ENCODE measurements at places on chromosomes 7 and 10.

DNA sequence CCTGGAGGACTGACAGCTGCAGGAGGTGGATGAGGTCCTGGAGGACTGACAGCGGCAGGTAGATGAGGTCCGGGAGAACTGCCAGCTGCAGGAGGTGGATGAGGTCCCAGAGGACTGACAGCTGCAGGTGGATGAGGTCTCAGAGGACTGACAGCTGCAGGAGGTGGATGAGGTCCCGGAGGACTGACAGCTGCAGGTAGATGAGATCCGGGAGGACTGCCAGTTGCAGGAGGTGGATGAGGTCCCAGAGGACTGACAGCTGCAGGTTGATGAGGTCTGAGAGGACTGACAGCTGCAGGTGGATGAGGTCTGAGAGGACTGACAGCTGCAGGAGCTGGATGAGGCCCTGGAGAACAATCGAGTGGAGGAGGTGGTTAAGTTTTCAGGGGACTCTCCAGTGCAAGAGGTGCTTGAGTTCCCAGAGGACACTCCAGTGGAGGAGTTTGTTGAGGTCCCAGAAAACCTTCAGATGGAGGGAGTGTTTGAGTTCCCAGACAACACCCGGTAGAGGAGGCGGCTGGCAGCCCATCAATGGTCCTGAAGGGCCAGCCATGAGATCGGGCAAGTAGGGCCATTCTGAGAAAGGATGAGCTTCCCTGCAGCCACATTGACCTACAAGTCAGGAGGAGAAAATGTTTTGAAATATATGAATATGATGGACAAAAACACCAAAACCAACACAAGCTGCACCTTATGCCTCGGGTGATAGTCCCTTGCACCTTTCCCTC is 4.7 kb upstream of the EIF5AL1 start:
- no peak for DNase-seq

DNA sequence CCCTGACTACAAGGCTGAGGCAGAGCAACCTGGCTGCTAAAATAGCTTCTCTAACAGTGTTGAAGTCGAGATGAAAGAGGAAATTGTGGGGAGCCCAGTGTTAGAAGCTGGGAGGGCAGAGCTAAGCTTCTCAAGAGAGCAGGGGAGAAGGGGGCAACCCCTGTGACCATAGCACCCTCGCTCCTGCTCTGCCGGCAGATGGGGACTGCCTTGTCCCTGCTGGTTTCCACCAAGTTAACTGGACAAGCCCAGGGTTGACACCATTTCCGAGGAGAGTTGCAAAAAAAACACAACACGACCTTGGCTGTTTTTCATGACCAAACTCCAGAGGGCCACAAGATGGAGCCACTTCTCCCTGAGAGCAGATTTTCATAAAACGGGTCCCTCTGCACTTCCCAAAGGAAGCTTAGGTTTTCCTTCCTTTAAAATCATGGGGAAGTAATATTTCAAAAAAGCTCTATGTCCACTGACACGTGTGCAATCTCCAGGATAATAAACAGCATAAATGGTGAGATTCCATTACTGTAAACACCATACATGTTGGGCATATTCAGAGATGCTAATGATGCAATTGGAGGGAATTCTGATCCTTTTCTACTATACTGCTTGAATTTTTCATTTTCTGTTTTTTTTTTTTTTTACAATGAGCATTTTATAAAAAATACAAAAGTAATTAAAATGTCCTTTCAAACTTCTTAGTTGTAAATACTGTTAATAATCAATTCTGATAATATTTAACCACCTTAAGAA is 140.4 kb downstream of the PIP4K2A start:
- DNase-seq, result no peak

- peak; percentile 58 for DNase-seq
These were observed 732 bp downstream of the FAS start for GRCh38 chr10:88991161-88991898.

DNA sequence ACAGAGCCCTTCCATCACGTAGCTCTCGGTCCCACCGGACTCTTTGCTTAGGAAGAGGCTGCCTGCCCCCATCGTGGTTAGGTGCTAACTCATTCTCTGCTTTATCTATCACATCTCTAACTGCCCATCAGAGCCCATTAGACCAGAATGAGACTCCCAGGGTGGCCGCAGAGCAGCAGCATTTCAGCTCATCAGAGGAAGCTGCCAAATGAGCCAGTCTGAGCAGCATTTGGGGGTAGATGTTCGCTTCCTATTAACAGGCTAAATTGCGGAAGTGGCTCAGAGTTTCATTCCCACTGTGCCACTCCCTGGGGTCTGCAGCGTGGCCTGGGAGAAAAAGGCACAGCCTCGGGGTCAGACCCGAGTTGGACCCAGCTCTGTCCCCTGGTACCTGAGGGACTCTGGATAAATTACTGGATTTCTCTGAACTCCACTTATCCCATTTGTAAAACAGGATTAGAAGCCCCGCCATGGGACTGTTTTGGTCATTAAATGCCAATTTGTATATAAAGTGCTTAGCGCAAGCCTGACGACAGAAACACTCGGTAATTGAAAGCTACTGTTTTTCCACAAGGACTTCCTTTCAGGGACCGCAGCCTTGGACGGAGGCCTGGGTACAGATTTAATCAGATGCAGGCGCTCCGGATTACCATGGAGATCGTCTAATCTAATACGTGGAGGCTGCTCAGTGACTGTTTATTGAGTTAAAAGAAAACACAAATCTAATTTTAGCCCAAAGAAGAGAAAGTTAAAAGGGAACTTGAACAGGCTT is 73.8 kb upstream of the PRLHR start:
- DNase-seq, result no peak

DNA sequence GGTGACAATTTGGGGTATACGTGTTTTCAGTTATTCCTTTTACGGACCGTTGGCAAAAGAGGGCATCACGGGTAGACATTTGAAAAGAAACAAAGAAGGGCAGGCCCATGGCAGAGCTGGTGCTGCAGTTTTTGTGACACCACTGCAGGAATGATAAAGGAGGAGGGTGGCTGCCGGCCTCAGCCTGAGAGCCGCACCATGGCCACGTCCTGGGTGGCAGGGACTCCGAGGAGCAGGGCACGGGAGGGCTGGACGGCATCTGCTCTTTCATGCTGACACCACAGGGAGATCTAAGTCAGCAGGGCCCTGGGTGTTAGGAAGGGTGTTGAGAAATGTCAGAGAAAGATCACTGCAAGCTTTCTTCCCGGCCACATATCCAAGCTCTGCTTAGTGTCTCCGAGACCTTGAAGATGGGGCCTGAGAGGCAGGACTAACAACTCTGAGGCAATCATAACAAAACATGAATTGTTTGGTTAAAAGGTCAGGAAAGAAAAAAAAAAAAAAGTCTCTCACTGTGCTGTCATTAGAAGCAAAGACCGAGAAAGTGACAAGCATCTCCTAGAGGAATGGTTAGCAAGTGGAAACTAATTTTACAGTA is 36.6 kb downstream of the INSYN2A start:
- DNase-seq, result no peak

DNA sequence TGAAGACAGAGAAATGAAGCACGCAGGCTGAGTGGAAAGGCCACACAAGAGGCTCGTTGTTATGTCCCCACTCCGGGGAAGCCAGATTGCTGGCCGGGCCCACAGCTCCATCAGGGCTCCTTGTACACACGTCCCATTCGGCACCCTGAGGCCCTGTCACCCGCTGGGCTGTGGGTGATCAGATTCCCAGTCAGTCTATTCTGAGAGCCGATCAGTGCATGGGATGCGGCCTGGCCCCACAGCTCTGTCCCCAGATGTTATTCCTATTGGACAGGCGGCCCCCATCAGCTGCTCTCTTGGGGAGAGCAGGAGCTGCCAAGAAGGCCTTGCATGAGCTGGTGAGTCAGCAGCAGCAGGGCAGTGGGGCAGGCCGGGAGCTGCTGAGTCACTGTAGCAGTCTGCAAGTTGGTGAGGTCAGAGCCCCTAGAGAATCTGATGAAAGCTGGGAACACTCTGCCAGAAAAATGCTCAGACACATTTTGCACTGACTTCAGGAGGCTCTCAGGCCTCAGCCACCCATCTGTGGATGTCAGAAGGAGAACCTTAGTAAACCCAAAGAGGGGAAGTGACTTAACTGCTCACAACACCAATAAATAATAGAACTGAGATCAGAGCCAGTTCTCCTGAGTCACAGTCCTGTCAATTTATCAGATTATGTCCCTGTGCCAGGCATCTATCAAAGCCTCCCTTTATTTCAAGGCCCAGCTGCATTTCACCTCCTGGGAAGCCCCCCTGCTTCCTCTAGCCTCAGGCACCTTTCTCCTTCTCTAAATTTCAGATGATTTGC is 9.4 kb upstream of the PSAP start:
- DNase-seq, result peak; percentile 73

- no peak for DNase-seq
These were observed 433.6 kb downstream of the ACTR3B start for GRCh38 chr7:153193144-153193595.

DNA sequence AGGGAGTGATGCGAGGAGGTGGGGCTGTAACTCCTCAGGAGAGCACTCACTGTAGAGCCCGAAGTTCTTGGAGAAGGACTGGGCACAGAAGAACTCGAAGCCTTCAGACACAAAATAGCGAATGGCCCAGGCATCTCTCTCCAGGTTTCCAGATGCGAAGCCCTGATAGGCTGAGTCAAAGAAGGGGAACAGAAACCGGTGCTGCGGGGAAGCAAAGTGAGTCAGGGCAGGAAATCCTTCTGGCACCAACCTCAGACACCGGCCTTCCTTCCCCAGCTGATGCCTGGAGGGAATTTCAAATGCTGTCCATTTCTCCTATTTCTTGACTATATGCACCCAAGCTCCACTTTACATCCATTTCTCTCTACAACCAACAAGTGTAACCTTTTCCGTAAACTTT is 26.8 kb downstream of the GOT1 start:
- no peak for DNase-seq

DNA sequence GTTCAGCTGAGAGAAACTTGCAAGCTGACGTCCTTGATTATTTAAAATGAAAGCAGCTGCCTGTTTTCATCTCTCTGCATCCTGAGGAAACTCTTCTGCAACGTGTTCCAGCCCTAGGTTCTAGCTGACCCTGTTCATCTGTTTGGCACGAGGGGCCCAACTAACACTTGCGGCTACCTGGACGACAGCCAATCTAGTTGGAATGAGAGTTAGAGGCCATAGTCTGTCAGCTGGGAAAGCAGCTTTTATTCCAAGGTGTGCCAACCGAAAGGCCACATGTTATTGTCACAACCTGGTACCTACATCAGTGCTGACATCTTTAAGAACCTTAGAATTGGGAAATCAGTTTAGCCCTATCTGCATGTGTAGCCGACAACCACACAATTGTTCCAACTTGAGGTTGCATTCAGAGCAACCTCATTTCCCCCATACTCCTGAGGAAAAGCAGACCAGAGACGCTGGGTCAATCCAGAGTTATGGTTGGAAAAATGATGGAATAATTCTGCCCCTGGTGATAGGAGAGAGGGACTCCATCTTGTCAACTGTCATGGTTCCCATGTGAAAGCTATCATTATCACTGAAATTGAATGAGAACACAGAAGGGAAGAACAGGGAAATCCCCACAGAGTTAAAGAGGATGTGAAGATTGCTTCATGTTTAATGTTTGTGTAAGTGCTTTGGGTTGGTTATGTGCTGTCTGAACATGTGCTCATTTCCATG is 121.6 kb downstream of the EGFR start:
- no peak for DNase-seq

DNA sequence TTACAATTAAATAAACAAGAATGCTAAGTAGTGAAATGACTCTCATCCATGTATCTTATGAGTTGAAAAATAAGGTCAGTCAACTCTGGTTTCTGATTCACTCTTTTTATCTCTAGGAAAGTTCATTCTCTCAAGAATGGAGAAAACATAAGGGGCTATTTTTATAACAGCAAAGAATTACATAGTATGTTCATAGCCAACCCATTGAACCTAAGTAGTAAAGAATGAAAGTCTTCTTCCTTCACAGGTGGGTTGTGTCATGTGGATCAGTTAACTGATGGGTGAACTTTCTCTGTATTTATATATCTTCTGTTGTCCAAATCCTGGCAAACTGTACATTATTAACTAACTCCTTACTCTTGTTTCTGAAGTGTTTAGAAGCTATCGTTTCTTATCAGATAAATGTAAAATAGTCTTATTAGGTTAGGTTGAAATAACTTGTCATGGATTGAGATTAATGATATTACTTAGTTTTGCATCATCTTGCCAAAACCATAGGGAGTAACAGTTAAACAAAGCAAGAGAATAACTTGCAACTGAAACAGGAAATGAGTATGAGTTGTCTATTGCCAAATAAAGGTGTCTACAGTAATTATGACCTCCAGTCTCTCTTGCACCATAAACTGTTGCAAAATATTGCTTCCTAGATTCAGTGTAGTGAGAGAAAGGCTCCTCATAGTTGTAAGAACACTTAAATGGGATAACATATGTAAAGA is 86.8 kb downstream of the ANKRD7 start:
- DNase-seq, result no peak

DNA sequence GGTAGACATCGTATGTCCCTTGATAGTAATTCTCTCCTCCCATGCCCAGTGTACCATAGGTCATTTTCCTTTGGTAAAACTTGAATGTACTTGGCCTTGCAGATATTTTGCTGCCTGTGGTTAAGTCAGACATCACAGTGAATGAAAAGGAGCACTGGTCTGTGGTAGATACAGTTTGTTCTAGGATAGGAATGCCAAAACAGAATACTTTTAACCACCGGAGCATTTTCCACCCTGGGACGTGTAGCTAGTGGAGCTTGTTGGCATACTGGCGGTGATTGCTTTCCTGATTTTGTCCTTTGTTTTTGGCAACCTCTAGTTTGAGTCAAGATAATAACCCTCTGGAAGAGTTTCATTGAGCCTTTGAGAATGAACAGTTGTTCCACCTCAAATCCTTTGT is 92.0 kb upstream of the BMPER start:
- no peak for DNase-seq

DNA sequence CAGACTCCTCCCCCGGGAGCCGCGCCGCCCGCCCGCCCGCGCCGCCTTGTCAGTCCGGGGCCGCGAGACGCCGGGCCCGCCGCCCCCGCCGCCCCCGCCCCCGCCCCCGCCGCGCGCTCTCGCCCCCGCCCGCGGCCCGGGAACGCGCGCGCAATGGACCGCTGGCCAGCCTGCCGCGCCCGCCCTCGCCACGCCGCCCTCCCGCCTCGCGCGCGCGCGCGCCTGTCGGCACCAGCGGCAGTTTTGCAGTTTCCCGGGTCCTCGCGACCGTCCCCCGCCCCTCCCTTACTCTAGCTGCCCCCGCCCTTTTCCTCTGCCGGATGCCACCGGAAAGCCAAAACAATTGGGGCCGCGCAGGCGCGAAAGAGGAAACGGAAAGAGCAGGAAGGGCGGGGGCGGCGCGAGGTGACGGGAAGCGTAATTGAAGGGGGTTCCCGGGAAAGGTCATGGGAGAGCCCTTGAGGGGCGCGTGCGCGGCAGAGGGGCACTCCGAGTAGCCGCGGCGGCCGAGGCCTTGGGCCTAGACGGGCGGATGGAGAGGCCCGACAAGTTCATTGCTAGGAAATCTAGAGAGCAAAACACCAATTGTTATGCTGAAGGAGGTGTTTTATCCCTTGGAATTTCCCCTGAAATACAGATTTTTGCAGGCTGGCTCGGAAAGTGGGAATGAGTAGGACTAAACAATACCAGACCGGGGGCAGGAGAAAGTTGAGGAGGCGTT is 400 bp upstream of the KBTBD2 start:
- DNase-seq, result peak; percentile 95

GRCh38 chr7:139340808-139341057 is 404 bp upstream of the FMC1 start:
- no peak for DNase-seq

- no peak for DNase-seq
These were observed 116.8 kb downstream of the OR13A1 start for GRCh38 chr10:45198486-45199204.
